ENCODE measurements at places on chromosomes 6 and 20. TPM values are rescaled to one million over a fixed set of nuclear protein-coding genes. Genes with fewer than 3 reads are reported as not detected.
A peak's percentile ranks its signal among the peaks of the same experiment; 100 is the strongest.

DNA sequence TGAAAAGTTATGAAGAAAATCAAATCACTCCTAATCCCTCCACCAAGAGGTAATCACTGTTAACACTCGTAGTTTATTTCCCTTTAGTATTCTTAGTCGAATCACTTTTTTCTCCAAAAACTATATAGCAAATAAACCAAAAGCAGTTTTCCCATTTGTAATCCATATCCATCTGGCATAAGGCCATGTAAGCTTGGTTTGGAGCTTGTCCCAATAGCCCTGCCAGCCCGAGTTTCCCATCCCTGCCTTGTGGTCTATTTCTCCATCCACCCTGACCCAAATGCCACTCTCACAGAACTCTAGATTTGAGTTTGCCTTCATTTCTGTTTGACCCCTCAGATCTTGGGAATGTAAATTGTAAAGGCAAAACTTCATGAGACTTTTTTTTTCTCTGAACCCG lies 71.8 kb upstream of the DSP start:
- H3K4me1 ChIP-seq, result peaks cover 13% of the 10 kb centered on the region
- no peak overlapping the region for H3K4me3 ChIP-seq
- no peak for DNase-seq

DNA sequence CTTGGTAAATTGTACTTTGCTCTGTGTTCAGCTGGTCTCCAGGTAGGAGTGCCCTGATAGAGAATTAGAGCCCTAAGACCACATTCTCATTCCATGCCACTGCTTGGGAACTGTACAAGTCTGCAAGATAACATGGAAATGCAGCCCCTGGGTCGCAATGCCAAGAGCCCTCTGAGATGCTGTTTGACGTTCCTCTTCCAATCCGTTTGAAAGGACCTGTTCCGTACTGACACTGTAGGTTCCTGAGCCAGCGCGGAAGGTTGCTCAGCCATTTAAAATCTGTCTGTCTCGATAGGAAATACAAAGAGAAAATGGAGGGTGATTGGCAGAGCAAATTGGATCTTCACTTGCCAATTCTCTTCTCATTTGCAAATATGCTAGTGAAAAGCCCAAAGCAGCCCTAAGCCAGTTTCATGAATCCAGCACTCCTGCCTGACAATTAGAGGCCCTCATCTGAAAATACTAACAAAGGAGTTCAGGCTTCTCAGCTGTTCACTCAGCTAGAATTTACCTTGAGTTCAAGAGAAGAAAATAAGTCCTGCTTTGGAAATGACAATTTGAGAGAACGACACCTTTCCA lies 100.6 kb upstream of the AFDN start:
- H3K27me3 ChIP-seq, result peaks cover 6% of the 10 kb centered on the region
- H3K4me1 ChIP-seq, result no peaks in the 10 kb centered on the region
- no peaks in the 10 kb centered on the region for H3K36me3 ChIP-seq
- peak; percentile 41 for DNase-seq
- H3K27ac ChIP-seq, result no peak overlapping the region
- no peak overlapping the region for H3K4me3 ChIP-seq

DNA sequence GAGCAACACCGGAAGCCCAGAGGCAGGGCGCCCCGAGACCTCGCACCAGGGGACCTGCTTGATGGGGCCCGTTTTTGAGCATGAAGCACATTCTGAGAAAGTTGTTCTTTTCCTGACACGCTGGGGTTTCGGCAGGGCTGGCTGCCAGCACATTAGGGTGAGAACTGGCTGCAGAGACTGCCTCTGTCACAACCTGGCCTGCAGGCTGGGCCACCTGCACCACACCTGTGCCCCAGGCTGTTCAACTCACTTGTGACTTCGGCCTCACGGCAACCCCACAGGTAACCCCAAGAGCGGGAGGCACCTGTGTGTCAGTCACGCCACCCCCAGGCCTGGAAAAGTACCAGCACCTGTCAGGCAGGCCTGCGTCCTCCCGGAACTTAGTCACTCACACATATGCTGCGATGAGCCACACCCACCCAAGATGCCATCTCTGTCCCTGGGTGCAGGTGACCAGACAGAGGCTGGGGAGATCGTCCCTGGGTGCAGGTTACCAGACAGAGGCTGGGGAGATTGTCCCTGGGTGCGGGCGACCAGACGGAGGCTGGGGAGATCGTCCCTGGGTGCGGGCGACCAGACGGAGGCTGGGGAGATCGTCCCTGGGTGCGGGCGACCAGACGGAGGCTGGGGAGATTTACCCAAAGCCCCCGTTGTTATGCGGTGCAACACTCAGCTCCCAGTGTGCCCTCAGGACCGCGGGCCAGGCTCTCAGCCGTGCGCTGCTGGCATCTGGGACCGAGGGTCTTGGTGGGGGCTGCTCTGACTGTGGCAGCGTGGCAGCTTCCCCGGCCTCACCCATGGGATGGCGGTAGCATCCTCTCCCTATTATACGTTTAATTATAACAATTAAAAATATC lies 82.5 kb upstream of the BHLHE23 start:
- no peak overlapping the region for H3K4me3 ChIP-seq
- H3K27ac ChIP-seq, result no peak overlapping the region
- H3K36me3 ChIP-seq, result no peaks in the 10 kb centered on the region
- no peaks in the 10 kb centered on the region for H3K4me1 ChIP-seq
- peak; percentile 80 for DNase-seq

- no peak overlapping the region for H3K4me3 ChIP-seq
- H3K27me3 ChIP-seq, result no peaks in the 10 kb centered on the region
- no peaks in the 10 kb centered on the region for H3K36me3 ChIP-seq
- DNase-seq, result no peak
- no peak overlapping the region for H3K27ac ChIP-seq
Measured at GRCh38 chr6:96675597-96675996, 112.7 kb downstream of the FHL5 start.

GRCh38 chr6:146408583-146408982 lies 135.1 kb upstream of the RAB32 start:
- no peak for DNase-seq
- H3K4me3 ChIP-seq, result no peak overlapping the region
- no peaks in the 10 kb centered on the region for H3K4me1 ChIP-seq
- no peak overlapping the region for H3K27ac ChIP-seq
- no peaks in the 10 kb centered on the region for H3K27me3 ChIP-seq

GRCh38 chr20:53434662-53435061 lies 159.0 kb downstream of the ZNF217 start:
- no peaks in the 10 kb centered on the region for H3K27me3 ChIP-seq
- no peaks in the 10 kb centered on the region for H3K36me3 ChIP-seq
- H3K4me1 ChIP-seq, result peaks cover 5% of the 10 kb centered on the region
- no peak for DNase-seq
- H3K4me3 ChIP-seq, result no peak overlapping the region

- DNase-seq, result no peak
- peaks cover 70% of the 10 kb centered on the region for H3K4me1 ChIP-seq
- no peak overlapping the region for H3K27ac ChIP-seq
- no peak overlapping the region for H3K4me3 ChIP-seq
- no peaks in the 10 kb centered on the region for H3K27me3 ChIP-seq
Measured at GRCh38 chr20:57396984-57397692, 5.9 kb downstream of the RBM38 start.

GRCh38 chr20:51661609-51662178 lies 106.5 kb downstream of the ATP9A start:
- no peak overlapping the region for H3K4me3 ChIP-seq
- H3K36me3 ChIP-seq, result peaks cover 5% of the 10 kb centered on the region
- H3K4me1 ChIP-seq, result peaks cover 4% of the 10 kb centered on the region

Gene SYCP2
- total RNA-seq, result 5.0 TPM

- no peaks in the 10 kb centered on the region for H3K36me3 ChIP-seq
- no peak overlapping the region for H3K27ac ChIP-seq
- DNase-seq, result no peak
- no peak overlapping the region for H3K4me3 ChIP-seq
Measured at GRCh38 chr6:12842114-12842513, 125.5 kb downstream of the PHACTR1 start.

Gene ZSWIM3
- 2.1 TPM for total RNA-seq

Gene DDR1
- 161 TPM for total RNA-seq

Gene SPATA2
- 8.8 TPM for total RNA-seq

Gene B3GALT4
- 18.0 TPM for total RNA-seq

Gene CCN5
- total RNA-seq, result 41.2 TPM

Gene CTAGE9
- not detected for total RNA-seq

GRCh38 chr20:36847710-36848040 lies 28.3 kb upstream of the TLDC2 start:
- DNase-seq, result no peak
- H3K4me1 ChIP-seq, result peaks cover 62% of the 10 kb centered on the region
- no peaks in the 10 kb centered on the region for H3K36me3 ChIP-seq
- H3K27me3 ChIP-seq, result no peaks in the 10 kb centered on the region
- H3K4me3 ChIP-seq, result no peak overlapping the region

- no peak overlapping the region for H3K4me3 ChIP-seq
- H3K36me3 ChIP-seq, result no peaks in the 10 kb centered on the region
- H3K27ac ChIP-seq, result no peak overlapping the region
Measured at GRCh38 chr20:46826343-46826984, 68.2 kb upstream of the EYA2 start.

DNA sequence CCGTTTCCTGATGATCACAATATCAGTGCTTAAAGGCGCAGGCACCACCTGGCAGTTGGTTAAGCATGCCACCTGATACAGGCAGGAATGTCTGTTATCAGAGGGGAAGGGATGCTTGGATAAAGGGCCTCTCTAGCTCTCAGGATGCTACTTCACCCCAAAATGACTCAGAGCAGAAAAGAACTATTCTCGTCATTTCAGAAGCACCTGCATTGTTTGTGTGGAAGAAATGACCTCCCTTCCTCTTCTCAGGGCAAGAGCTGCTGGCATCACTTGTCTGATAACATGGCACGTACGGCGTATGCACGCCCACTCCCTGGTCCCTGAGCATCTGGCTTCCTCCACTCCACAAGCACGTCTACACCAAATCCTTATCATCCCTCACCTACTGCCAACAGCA lies 47.3 kb downstream of the ATP9A start:
- no peak overlapping the region for H3K27ac ChIP-seq
- H3K4me3 ChIP-seq, result no peak overlapping the region
- DNase-seq, result no peak
- H3K27me3 ChIP-seq, result no peaks in the 10 kb centered on the region
- H3K4me1 ChIP-seq, result no peaks in the 10 kb centered on the region
- H3K36me3 ChIP-seq, result no peaks in the 10 kb centered on the region

DNA sequence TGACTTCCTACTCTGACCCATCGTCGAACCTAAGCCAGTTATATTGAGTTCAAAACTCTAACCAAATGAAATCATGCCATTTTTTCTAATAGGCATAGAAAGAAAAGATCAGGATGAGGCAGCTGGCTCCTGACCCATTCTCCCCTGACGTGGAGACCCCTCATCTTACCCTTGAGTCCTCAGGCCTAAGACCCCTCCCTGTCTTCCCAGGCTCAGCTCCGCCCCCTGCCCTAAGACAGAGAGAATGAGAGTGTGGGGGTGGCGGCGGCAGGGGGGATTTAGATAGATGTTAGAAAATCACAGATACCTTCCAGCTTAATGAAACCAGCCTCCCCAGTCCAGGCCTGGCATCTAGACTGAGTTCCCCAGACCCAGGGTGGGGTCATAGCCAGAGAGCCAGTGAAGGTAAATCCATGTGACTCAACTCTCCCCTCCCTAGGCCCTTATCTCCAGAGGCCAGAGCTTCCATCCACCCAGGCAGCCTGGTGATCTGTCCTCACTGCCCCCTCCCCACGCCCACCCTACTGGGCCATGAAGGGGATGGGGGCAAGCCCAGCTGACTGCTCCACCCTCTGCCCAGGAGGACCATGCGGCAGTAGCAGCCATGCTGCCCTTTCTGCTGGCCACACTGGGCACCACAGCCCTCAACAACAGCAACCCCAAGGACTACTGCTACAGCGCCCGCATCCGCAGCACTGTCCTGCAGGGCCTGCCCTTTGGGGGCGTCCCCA lies 6.8 kb downstream of the TMEM63B start:
- H3K27me3 ChIP-seq, result no peaks in the 10 kb centered on the region
- H3K4me1 ChIP-seq, result peaks cover 31% of the 10 kb centered on the region
- peaks cover 46% of the 10 kb centered on the region for H3K36me3 ChIP-seq
- H3K27ac ChIP-seq, result no peak overlapping the region
- no peak for DNase-seq

GRCh38 chr20:21517566-21518277 lies 3.9 kb upstream of the NKX2-2 start:
- H3K4me3 ChIP-seq, result no peak overlapping the region
- no peaks in the 10 kb centered on the region for H3K36me3 ChIP-seq
- H3K27ac ChIP-seq, result no peak overlapping the region
- H3K27me3 ChIP-seq, result peaks cover 100% of the 10 kb centered on the region
- DNase-seq, result no peak
- H3K4me1 ChIP-seq, result peaks cover 52% of the 10 kb centered on the region

Gene KLHDC3
- 86.1 TPM for total RNA-seq

- DNase-seq, result no peak
- peaks cover 4% of the 10 kb centered on the region for H3K27me3 ChIP-seq
- H3K36me3 ChIP-seq, result no peaks in the 10 kb centered on the region
- H3K27ac ChIP-seq, result peak overlapping the region; percentile 99
- H3K4me3 ChIP-seq, result peak overlapping the region; percentile 96
Measured at GRCh38 chr6:106513808-106514582, 115.3 kb downstream of the RTN4IP1 start.

DNA sequence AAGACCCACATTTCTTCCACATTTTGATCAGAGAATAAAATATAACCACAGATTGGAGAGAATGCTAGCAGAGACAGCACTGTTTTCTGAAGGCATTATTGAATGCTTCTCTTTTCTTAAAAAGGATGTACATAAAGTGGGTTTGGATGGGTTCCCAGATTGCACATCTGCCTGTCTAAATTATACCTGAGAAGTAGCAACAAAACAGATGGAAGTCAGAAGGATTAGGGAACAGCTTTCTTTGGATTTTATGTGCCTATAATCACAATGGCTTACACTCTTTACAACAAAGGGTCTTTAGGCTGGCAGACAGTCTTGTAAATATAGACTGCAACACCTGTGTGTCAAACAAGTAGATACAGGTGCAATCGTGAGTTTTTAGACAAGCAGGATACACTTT lies 622.2 kb upstream of the MANEA start:
- H3K4me3 ChIP-seq, result no peak overlapping the region
- H3K27ac ChIP-seq, result no peak overlapping the region
- H3K27me3 ChIP-seq, result no peaks in the 10 kb centered on the region

- no peaks in the 10 kb centered on the region for H3K36me3 ChIP-seq
- H3K4me3 ChIP-seq, result no peak overlapping the region
- no peak for DNase-seq
- peaks cover 2% of the 10 kb centered on the region for H3K27me3 ChIP-seq
Measured at GRCh38 chr6:168451805-168452517, 11.0 kb downstream of the SMOC2 start.

DNA sequence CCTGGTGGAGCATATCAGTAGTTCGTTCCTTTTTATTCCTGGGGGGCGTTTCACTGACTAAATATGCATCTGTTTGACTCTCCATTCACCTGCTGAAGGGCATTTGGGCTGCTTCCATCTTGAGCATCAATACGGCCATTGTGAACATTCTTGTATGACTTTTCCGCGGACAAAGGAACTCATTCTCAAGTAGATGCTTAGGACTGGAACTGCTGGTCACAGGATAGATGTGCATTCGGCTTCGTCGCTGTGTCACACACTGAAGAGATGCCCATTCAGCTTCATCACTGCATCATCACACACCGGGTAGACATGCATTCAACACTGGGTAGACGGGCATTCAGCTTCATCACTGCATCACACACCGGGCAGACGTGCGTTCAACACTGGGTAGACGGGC lies 95.3 kb downstream of the TAF4 start:
- H3K4me1 ChIP-seq, result peaks cover 6% of the 10 kb centered on the region
- H3K27ac ChIP-seq, result no peak overlapping the region
- H3K36me3 ChIP-seq, result peaks cover 28% of the 10 kb centered on the region
- no peak overlapping the region for H3K4me3 ChIP-seq

Gene NHLRC1
- total RNA-seq, result 7.9 TPM

Gene ZMYND8
- total RNA-seq, result 169 TPM
